ENCODE measurements at places on chromosomes 4 and X. TPM values are rescaled to one million over a fixed set of nuclear protein-coding genes. Genes with fewer than 3 reads are reported as not detected.

The MAGIX gene
- 6.3 TPM for total RNA-seq

The ANOS1 gene
- total RNA-seq: 5.1 TPM

DNA sequence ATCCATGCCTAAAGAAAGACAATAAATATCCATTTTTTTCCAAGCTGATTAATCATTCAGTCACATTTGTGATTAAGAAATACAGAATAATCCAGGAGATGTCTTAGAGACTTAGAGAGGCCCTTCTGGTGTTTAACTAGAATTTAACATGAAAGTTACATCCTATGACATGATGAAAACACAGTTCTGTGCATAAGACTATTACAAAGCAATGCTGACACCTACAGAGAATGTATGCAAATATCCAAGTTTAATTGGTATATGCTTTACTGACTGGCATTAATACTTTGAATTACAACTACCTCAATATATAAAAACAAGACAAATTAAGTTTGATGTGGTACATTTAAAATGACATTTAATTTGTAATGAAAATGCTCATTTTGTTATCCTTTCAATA, 17.8 kb upstream of the TLL1 start:
- no peak for DNase-seq

DNA sequence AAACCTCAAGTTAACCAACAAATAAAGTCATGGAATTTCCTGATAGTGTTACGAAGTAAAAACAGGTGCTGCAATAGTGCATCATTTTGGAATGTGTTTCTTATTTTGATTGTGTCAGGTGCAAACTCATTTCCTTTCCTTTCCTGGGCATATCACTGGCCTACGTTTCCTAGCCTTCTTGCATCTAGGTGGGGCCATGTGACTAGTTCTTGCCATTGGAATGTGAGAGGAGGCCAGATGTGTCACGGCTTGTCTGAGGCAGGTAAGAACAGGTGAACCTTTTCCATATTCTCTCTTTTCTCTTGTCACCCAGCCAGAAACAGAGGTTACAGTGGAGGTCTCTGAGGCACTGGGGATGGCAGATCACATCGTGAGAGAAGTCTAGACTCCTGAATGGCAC, 868.0 kb downstream of the RPA4 start:
- DNase-seq: no peak

DNA sequence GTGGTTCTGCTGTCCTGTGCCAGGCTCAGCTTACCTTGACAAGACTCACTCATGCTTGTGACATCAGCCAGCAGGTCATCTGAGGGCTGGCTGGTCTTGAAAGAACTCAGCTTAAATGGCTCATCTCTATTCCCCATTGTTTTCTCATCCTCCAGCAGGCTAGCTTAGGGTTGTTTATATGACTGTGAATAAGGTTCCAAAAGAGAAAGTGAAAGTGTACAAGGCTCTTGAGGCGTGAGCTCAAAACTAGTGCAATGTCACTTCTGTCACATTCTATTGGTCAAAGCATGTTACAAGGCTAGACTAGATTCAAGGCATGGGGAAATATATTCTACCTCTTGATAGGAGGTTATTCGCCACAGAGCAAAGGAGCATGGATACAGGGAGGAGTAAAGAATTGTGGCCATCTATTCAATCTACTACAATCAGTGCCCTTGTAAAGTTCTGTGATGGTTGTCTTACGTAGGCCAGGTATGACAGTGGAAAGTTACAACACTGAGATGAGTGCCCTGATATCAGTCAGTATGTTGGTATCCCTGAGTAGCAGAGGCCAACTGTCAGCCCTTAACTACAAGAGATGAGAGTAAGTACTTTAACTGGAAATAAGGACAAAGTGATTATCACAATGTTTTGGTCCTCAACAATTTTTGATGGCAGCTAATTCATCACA, 19.8 kb upstream of the TMLHE start:
- no peak for DNase-seq

- DNase-seq: no peak
These were observed 49.3 kb downstream of the NPNT start for GRCh38 chr4:105944540-105944939.

GRCh38 chr4:153545822-153546221, 79.7 kb downstream of the TMEM131L start:
- no peak for DNase-seq

DNA sequence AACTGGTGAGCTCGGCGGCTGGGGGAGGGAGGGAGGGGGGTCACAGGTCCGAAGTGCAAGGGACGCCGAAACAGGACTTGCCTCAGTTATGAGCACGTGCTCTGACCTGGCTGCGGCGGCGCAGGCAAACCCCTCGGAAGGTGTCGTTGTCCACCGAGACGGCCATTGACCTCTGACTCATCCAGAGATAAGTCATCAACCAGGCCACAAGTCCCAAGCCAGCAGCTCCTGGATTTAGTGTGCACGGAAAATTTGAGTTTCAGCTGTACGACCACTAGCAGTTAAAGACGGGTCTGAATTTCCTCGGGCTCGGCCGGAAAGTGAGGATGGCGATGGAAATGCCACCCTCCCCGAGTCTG, 674 bp downstream of the SH3D19 start:
- peak; percentile 53 for DNase-seq

DNA sequence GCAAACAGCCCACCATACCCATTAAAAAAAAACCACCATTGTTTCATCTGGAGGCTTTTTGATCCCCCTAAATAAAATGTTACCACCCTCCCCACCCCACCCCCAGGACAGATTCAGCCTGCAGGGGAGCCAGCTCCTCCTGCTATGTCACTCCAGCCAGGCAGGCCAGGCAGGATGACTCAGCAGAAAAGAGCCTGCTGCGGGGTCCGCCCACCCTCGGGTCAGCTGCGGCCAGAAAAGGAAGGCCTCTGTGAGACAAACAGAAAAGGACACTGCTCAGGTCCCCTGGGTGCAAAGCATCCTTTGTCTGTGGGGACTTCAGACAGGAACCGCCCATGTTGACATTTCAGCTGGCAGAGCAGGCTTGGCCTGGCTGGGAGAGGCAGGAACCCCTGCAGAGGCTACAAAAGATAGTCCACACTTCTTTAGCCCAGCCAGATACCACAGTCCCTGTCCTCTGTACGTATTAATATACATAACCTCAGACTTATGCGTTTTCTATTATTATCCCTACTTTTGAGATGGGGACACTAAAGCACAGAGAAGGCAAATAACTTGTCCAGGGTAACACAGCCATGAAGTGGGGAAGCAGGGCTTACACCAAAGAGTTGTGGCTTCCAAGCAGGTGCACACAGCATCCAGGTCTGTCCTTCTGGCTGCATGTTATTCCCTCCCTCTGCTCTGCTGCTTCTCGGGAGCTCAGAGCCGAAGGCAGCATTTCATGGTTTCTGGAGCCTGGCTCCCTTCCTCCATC, 147.7 kb downstream of the CPEB2 start:
- DNase-seq: no peak

GRCh38 chr4:126658411-126658810, 974.3 kb upstream of the INTU start:
- DNase-seq: no peak

GRCh38 chr4:143721317-143721716, 20.8 kb upstream of the FREM3 start:
- DNase-seq: no peak

DNA sequence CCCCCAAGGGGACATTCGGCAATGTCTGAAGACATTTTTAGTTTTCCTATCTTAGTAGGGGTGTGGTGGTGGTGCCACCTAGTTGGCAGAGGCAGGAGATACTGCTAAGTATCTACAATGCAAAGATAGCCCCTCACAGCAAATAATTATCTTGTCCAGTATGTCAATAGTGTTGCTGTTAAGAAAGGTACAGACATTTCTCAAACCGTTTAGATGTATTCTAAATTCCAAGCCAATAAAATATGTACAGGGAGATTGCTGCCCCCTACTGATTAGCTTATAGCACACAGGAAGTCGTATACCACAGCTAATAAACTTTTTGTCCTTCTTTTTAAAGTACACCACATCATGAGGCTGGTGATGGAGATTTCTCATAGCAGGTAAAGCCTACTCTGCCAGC, 260.5 kb downstream of the TMA16 start:
- no peak for DNase-seq

GRCh38 chr4:25437926-25438325, 60.9 kb downstream of the ANAPC4 start:
- DNase-seq: no peak

DNA sequence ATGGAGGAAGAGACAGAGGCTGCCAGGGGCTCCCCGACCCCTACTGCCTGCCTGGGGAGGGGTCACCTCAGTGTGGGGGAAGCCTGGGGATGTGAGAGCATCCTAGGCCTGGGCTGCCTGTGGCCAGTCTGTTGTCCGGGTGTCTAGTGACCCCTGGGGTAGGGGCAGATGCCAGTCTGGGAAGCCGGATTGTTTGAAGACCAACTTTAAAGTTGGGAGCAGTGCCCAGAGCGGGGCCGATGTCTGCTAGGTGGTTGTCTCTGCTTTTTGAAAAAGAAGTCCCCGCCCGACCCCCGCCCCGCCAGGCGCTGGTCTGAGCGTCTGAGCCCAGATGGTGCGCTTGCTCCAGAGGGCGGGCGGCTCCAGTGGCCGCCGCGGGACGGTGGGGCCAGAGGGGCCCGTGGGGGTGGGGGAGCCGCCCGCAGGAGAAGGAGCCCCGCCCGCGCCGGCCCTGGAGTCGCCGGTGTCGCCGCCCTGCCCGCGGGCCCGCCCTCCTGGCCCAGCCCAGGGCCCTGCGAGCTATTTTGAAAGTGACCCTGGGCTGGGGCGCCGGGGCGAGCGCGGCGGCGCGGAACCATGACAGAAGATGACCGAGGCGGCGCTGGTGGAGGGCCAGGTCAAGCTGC, at the start of gene DOK7:
Gene DOK7 (plus strand): TSS at position 517 of the 626 bp plus-strand sequence. CDS start 70 bp downstream, at position 587.
- DNase-seq: no peak
